ENCODE measurements at places on chromosomes 11 and 22. TPM values are rescaled to one million over a fixed set of nuclear protein-coding genes. Genes with fewer than 3 reads are reported as not detected.
A peak's percentile ranks its signal among the peaks of the same experiment; 100 is the strongest.

- H3K36me3 ChIP-seq = no peaks in the 10 kb centered on the region
- H3K4me3 ChIP-seq = no peak overlapping the region
- H3K4me1 ChIP-seq = no peaks in the 10 kb centered on the region
- no peak overlapping the region for H3K27ac ChIP-seq
- no peak for DNase-seq
- H3K27me3 ChIP-seq = no peaks in the 10 kb centered on the region
Observed at GRCh38 chr22:47260551-47260950, 498.1 kb downstream of the TBC1D22A start.

- no peaks in the 10 kb centered on the region for H3K27me3 ChIP-seq
- no peaks in the 10 kb centered on the region for H3K4me1 ChIP-seq
- no peak for DNase-seq
- H3K27ac ChIP-seq = no peak overlapping the region
Observed at GRCh38 chr22:45584621-45585436, 82.1 kb downstream of the FBLN1 start.

GRCh38 chr11:48063424-48063978 lies 83.1 kb downstream of the PTPRJ start:
- no peak overlapping the region for H3K4me3 ChIP-seq
- no peaks in the 10 kb centered on the region for H3K27me3 ChIP-seq
- DNase-seq = peak; percentile 57
- no peak overlapping the region for H3K27ac ChIP-seq
- H3K36me3 ChIP-seq = no peaks in the 10 kb centered on the region

DNA sequence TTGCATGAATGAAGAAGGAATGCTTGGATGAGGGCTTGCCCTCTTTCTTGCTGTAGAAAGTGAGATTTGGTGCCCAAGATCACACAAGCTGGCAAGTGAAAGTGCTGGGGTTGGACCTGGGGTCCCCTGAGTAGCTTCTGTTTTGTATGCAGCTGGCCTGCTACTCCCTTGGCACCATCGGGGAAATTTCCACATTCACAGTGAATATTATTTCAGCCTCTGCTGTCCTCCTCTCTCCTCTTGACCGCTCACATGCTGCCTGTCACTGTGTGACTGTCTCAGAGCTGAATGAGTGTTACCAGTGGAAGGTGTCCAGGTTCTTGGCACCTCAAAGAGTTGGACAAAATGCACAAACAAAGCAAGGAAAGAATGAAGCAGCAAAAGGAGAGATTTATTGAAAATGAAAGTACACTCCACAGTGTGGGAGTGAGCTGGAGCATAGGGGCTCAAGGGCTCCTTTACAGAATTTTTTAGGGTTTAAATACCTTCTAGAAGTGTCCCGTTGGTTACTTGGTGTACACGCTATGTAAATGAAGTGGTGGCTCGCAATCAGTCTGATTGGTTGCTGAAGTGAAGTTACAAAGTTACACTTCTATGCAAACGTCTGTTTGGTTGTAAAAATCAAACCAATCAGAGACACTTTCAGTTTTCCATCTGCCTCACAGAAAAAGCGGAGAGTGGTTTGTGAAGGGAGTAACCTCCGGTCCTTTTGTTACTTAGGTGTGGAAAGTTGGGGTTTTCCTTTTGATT lies 87.4 kb downstream of the DEPDC5 start:
- no peak overlapping the region for H3K27ac ChIP-seq
- DNase-seq = no peak
- no peaks in the 10 kb centered on the region for H3K36me3 ChIP-seq

DNA sequence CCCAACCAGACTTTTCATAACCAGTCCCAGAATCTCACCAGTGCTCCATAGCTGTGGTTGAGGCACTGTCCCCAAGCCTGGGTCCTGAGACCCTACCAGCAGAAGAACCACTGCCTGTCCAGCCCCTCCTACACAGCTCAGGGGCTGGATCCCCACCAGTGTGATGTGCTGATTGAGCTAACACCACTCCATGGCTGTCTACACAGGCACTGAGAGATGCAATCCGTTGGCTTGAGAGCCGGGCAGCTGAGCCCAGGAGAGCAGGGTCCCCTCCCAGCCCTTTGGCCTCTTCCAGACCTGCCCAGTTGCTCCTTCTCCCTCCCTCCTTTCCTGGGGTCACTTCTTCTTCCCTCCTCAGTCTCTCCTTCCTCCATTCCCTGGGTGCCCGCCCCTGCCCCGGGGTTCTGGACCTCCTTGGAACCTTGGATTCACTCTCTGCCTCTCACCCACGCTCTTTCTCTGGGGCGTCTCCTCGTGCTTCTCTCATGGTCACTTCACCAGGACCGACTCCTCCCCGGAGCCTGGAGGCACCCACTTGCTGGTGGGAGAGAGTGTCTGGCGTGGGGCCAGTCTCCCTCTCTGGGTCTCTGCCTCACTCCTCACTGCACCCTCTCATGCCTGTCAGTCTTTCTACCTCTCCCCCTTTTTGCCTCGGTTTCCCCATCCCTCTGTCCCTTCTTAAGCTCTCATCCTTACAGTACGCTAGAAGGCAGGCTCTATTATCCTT lies 706 bp upstream of the SCYL1 start:
- H3K4me1 ChIP-seq = peaks cover 11% of the 10 kb centered on the region
- DNase-seq = peak; percentile 42
- no peak overlapping the region for H3K27ac ChIP-seq
- no peaks in the 10 kb centered on the region for H3K27me3 ChIP-seq
- H3K4me3 ChIP-seq = no peak overlapping the region

GRCh38 chr11:86244063-86244521 lies 461 bp upstream of the EED start:
- DNase-seq = no peak
- peaks cover 20% of the 10 kb centered on the region for H3K27me3 ChIP-seq
- H3K4me1 ChIP-seq = peaks cover 16% of the 10 kb centered on the region
- peak overlapping the region; percentile 85 for H3K4me3 ChIP-seq

- H3K27me3 ChIP-seq = no peaks in the 10 kb centered on the region
- DNase-seq = no peak
- H3K27ac ChIP-seq = no peak overlapping the region
- H3K4me3 ChIP-seq = no peak overlapping the region
- H3K36me3 ChIP-seq = no peaks in the 10 kb centered on the region
Observed at GRCh38 chr11:112630496-112630895, 330.7 kb upstream of the NCAM1 start.

GRCh38 chr11:118343981-118344515 lies at the start of gene CD3G:
Gene CD3G, plus strand, starts transcription at chr11:118344344. Its CDS starts 80 bp downstream, at chr11:118344424.
- no peak for DNase-seq
- no peak within 1 kb of the TSS for H3K27ac ChIP-seq
- no peak within 1 kb of the TSS for H3K4me3 ChIP-seq
- peaks cover 25% of the 10 kb centered on the region for H3K27me3 ChIP-seq
- no peaks in the 10 kb centered on the region for H3K4me1 ChIP-seq

DNA sequence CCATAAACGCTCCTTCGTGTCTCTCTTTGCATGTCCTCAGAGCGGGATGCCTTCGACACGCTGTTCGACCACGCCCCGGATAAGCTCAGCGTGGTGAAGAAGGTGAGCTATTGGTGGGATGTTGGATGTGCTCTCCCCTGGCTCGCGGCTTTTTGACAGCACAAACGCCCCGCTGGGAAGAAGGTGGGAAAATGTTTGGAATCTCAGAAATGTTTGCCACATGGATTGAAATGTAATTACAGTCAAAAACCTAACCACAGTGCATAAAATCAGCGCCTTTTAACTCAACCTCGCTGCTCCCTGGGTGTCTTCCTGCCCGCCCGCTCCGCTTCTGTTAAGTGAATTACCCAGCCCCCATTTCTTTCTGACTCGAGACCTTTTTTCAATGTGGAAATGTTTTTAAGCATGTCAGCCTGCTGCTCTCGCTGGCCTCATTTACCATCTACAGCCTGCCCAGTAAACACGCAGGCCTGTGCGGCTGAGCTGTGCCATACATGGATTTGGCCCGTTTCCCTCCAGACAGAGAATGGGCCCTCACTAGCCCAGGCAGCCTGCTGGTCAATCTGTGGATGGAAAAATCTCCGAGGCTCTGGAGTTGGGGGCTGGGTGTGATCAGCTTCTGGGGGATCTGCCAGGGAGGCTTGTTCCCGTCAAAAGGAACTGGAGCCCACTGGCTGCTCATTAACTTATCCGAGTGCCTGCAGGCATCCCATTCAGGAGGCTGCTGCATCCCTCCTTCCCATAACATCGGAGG lies 32.7 kb upstream of the PARVG start:
- H3K4me1 ChIP-seq = no peaks in the 10 kb centered on the region
- no peaks in the 10 kb centered on the region for H3K27me3 ChIP-seq
- no peak overlapping the region for H3K4me3 ChIP-seq
- peaks cover 13% of the 10 kb centered on the region for H3K36me3 ChIP-seq
- no peak for DNase-seq
- no peak overlapping the region for H3K27ac ChIP-seq

The VWCE gene
- 14.8 TPM for total RNA-seq

The POU2F3 gene
- not detected for total RNA-seq

The ZNF143 gene
- total RNA-seq = 22.1 TPM

The PLEKHA7 gene
- total RNA-seq = 3.8 TPM

The STARD10 gene
- 16.1 TPM for total RNA-seq

Measured in endothelial cell of umbilical vein (primary cell).